ENCODE measurements at places on chromosomes 12 and 14.
A peak's percentile ranks its signal among the peaks of the same experiment; 100 is the strongest.

- DNase-seq = no peak
Measured at GRCh38 chr12:75048767-75049166, 160.9 kb downstream of the KCNC2 start.

DNA sequence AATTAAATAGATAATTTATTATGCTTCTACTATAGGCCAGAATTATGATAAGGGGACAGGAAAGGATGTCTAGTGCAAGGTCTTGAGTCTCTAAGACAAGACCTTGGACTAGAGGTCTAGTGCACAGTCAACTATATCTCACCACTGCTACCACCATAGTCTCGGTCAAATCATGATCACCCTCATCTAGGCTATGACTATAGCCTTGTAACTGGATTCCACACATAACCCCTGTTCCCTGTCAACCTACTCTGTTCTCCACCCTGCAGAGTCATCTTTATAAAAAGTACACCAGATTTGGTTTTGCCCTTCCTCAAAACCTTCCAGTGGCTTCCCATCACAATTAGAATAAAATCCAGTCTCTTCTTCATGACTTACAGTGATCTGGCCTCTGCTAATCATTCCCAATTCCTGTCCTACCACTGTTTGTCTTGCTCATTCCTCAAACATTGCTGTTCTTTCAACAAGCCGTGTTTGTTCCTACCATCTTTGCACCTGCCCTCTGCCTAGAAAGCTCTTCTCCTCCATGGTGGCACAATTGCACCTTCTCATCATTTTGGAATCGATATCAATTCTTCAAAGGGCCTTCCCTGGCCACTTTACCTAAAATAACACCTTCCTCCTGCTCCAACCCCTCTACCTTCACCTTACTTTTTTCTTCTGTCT is 169.4 kb downstream of the FOXN3 start:
- DNase-seq = no peak

DNA sequence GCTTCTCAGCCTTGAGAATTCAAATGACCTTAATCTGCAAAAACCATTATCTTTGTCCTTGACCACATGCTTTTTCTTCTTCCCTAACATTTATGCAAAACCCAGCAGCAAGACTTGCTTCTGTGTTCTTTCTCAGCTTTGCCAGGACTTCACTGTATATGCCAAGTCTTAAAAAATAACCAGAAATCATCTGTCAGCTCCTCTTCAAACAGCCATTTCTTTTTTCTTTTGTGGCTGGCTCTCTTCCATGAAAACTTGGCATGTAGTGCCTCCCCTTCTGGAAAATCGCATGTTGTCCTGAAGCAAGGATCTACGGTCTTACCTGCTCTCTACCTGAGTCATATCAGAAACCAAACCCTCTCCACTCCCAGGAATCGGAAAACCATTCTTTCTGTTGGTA is 364.9 kb downstream of the RPS29 start:
- DNase-seq = no peak

DNA sequence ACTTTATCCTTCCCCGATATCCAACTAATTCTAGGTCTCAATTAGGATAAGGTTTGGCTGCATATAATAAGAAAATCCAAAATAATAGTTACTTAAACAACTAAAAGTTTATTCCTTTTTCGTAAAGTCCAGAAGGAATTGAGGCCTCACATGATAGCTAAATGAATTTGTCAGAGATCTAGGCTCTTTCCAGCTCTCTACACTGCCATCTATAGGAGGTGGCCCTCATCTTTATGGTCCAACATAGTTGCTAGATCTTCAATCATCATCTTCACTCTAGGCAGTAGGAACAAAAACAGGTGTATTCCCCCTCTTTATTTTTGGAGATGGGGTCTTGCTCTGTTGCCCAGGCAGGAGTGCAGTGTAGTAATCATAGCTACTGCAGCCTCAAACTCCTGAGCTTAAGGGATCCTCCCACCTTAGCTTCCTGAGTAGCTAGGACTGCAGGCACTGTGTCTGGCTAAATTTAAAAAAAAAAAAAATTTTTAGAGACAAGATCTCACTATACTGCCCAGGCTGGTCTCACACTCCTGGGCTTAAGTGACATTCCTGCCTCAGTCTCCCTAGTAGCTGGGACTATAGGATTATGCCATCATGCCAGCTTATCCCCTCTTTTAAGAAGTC is 46.5 kb upstream of the SAV1 start:
- peak; percentile 67 for DNase-seq

GRCh38 chr12:17215759-17216570 is 610.0 kb upstream of the LMO3 start:
- DNase-seq = no peak

GRCh38 chr12:127280393-127281275 is 986.3 kb upstream of the TMEM132C start:
- DNase-seq = peak; percentile 8

DNA sequence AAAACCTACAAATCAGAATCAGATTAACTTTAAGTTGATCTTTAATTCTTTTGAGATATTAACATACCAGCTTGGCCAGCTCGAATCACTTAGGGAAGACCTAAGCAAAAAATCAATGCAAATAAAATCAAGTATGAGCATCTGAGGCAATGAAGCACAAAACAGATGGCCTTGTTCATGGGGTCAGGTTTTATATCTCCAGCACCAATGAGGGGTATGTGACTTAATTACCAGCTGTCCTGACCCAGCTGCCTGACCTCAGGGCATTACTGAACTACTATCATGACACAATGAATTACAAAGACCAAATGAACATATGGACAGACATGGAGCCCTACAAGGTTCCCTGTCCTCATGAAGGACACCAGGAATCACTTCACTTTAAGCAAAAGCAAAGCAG is 70.5 kb downstream of the FGD6 start:
- DNase-seq = no peak

DNA sequence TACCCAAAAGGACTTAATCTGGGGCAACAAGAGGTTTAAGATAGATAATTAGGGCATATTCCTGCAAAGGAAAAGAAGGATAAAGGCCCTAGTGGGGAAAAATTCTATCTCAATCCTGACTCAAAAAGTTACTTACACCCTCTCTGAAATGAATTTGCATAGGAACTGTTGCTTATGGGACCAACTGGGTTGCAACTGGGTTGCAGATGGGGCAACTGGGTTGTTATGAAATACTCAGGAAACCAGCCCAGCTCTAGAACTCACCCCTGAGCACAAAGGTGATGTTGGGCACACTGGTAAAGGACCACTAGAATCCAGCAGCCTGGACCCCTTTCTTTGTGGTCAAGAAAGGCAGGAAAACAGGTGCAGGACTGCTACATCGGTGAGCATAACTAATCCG is 17.2 kb upstream of the RILPL1 start:
- no peak for DNase-seq

GRCh38 chr12:58288190-58288589 is 346.8 kb downstream of the ATP23 start:
- DNase-seq = no peak

GRCh38 chr14:89485264-89485663 is 68.2 kb upstream of the FOXN3 start:
- no peak for DNase-seq

DNA sequence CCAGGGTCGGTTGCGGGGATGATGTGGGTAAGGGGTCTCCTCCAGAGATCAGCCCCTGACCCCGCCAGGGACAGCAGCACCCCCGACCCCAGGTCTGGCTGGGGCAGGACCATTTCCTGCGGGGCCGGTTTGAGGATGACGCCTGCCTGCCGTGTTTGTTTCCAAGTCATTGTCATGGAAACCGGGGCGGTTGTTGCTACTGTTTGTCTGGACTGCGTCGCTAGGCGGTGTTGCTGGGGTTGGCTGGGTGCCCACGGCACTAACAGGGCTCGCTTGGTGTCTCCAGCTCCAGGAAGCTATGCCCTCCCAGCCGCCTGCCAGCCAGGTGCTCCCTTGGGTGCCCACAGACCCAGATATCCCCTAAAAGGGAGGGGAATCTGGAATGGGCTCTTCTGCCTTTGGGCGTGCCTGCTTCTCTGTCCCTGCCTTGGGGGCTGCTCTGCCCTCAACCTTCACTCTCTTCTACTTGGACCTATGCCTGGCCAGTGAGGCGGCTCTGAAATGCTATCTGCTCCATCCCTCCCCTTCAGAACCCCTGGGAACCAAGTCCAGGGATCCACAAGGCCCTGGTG is 4.7 kb upstream of the CRIP1 start:
- DNase-seq = peak; percentile 99

DNA sequence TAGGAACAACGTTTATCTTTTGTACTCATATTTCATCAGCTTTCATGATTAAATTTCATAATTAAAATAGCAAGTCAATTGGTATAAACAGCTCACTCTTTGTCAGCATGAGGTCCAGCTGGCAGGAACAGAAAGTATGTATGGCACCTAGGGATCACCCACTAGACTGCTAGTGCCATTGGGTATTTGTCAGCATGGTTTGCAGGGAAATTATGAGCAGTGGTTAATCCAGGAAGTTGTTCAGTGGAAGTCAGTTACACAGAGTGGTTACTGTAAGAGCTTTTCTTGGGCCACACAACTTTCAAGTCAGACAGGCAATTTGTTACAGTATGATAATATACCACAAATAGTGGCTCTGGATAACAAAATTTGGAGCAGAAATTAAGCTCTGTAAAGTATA is 340.3 kb upstream of the RGS6 start:
- DNase-seq = no peak

DNA sequence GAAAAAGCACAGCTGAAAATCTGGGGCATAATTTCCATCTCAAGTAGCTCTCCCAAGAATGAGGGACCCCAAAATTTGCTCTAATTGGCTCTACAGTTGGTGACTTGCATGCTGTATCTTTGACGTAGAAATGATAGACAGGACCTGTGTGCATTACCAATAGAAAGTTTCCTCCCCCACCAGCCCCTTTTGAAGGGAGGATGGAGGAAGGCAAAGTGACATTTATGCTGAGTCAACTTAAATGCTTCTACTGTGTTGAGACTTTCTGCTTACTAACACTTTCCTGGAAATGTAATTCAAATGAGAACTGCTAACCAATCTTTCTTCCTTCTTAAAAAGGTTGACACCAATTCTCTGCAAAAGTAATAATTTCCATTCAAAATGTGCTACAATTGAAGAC is 31.9 kb downstream of the TSPAN8 start:
- no peak for DNase-seq

GRCh38 chr12:78928200-78929074 is 63.9 kb downstream of the SYT1 start:
- DNase-seq = no peak

GRCh38 chr12:95074766-95075165 is 1.3 kb upstream of the NR2C1 start:
- no peak for DNase-seq

DNA sequence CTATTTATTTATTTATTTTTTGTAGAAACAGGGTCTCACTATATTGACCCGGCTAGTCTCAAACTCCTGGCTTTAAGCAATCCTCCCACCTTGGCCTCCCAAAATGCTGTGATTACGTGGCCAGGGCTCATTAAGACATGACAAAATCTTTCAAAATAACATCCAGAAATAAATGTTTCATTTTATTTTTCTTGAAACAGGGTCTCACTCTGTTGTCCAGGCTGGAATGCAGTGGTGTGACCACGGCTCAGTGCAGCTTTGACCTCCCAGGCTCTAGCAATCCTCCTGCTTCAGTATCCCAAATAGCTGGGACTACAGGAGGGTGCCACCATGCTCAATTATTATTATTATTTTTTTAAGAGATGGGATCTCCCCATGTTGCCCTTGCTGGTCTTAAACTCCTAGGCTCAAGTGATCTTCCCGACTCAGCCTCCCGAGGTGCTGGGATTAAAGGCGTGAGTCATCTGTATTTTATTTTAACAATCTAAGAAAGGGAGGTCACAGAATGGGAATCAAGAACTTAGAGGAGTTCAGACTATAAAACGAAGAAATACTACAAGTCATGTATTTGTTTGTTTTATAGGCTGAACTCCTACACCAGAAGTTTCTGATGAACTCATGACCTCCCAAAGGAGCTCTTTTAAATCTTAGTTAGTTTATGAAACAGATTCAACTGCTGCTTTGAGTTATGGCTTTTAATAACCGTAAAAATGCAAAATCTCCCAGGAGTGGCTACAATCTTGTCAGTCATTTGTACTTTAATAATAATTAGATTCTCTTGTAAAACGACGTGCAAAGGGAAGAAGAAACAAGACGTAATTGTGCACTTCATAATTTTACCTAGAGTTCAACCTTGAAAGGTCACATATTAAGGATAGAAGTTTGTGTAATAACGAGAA is 2.1 kb upstream of the TMEM263 start:
- DNase-seq = peak; percentile 10

DNA sequence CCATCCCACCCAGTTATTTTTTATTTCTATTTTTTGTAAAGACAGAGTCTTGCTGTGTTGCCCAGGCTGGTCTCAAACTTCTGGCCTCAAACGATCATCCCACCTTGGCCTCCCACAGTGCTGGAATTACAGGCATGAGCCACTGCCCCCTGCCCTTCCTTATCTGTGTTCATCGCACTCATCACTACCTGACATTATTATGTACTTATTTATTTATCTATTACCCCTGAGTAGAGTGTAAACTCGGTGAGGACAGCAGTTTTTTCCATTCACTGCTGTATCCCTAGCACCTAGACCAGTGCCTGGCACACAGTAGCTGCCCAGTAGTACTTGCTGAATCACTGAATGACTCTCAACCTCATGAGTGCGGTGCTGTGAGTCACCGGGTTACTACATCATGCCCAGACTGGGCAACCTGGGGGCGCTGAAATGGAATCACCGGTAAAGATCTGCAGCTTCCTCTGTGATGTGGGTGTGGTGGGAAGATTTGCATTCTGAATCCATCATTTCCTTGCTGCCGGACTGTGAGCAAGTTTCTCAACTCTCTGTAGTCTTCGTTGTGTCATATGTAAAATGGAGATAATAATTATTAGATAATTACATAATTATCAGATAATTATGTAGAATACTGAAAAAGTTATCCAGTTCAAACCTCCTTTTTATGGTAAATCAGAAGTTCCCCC is 81.9 kb upstream of the USP44 start:
- no peak for DNase-seq

DNA sequence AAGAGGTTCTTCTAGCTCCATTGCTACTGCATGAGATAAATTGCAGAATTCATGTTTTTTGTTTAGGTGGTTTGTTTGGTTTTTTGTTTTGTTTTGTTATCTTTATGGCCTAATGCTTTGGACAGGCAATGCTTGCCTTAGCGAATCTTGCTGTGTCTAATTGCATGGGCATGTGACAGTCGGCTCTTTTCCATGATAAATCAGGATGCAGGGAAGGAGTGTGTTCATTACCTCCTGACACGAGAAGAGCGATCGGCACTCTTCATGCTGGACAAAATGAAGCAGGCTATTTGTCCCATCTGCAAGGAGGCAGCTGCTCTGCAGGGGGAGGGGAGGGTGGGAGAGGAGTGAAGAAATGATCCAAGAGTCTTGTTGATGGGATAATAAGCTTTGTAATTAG is 6.5 kb downstream of the CCDC60 start:
- DNase-seq = no peak

DNA sequence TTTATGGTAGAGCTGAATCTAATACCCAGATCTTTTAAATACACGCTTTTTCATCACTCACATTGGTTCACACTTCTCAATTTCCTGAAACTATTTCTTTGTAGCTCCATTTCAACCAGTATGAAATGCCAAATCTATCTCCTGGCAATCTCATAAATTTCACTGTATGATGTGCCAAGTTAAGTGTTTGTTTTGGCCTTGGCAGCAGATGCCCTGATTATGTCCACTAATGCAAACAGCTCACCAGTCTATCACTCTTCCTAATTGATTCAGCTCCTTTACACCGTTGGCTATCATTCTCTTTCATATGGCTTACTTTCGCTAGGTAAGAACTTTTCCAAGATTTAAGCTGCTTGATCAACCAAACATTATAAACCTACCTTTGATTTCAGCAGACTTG is 58.6 kb downstream of the ZFC3H1 start:
- no peak for DNase-seq

Data from B cell (primary cell).